ENCODE measurements at places on chromosomes 3 and 15.
A peak's percentile ranks its signal among the peaks of the same experiment; 100 is the strongest.

GRCh38 chr15:72105111-72105510, 12.8 kb downstream of the MYO9A start:
- DNase-seq = no peak

DNA sequence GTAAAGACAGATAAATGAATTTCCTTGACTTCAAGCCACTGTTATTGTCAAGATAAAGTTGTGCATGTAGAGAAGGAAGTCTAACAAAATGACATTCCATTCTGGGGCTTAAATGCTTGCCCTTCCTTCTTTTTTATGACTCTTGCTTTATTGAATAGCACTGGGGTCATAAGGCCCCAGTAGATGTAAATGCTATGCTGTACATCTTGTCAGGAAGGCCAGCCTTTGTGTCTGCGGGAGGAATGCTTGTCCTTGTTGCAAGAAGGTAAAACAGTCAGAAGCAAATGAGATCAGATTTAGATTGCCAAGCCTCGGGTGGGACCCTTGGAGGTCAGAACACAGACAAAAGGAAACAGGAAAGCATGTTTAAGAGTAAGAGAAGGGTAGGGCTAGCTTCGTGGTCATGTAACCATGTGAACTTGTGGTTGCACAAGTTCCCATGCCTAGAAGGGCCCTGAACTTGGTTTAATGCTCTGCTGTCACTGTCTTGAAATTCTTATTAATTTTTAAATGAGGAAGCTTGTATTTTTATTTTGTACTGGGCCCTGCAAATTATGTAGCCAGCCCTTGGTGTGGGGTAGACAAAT, 81.5 kb downstream of the PPM1L start:
- no peak for DNase-seq

DNA sequence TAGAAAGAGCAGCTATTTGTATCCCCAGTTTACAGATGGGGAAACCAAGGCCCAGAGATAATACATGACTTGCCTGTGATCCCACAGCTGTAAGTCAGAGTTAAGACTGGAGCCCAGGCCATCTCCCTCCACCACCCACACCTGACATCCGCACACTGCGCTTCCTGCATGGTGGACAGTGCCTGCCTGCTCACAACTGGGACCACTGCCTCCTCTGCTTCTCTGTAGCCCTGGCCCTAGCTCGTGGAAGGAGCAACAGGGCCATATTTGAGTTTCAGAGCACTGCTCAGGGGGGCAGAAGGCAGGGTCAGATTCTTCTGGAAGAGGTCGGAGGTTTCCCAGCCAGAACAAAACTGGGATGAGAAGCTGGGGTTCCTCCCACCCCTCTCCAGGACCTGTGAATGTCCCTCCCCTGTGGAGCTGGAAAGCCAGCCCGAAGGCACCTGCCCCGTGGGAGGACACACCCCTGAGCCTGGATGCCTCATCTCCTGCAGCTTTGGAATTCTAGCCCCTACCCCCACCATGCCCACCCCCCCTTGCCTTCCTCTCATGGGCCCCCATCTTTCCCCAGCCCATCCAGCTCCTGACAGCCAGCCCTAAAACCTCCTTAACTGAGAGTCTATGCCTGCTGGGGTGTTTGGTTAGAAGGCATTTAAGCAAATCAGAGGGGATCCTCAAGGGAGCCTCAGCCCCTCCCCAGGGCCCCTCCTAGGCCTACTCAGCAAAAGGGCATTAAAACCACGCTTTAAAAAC, 100.1 kb downstream of the TPRA1 start:
- no peak for DNase-seq

- DNase-seq = no peak
These were observed 71.5 kb upstream of the GALNT15 start for GRCh38 chr3:16102905-16103364.

DNA sequence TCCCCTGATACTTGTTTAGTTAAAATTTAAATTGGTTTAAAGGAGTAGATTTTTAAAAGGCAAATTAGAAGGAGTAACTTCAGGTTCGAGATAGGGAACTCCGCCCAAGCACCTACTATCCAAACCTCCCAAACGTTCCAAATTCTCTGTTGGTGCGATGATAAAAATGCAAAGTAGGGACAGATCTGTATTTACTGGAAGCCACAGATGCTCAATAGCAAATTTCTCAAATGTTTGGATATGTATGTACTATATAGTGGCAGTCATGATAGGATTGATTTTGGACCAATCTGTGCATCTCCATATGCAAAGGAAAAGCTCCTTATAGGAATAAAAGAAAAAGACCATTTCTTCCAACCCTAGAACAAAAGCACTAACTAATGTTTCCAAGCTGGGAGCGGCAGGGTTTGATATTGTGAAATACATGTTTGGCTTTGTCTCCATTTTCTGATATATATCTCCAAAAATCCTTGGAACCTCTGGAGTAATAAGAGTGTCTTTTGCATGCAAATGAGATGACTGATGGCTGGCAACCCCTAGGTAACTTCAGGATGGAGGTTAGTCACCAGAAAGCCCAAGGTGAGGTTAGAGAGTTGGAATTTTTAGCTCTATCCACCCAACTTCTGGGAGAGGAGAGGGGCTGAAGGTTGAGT, 15.6 kb downstream of the RTP2 start:
- DNase-seq = no peak

- DNase-seq = peak; percentile 54
These were observed 384.4 kb upstream of the C2CD4B start for GRCh38 chr15:62549345-62549970.

DNA sequence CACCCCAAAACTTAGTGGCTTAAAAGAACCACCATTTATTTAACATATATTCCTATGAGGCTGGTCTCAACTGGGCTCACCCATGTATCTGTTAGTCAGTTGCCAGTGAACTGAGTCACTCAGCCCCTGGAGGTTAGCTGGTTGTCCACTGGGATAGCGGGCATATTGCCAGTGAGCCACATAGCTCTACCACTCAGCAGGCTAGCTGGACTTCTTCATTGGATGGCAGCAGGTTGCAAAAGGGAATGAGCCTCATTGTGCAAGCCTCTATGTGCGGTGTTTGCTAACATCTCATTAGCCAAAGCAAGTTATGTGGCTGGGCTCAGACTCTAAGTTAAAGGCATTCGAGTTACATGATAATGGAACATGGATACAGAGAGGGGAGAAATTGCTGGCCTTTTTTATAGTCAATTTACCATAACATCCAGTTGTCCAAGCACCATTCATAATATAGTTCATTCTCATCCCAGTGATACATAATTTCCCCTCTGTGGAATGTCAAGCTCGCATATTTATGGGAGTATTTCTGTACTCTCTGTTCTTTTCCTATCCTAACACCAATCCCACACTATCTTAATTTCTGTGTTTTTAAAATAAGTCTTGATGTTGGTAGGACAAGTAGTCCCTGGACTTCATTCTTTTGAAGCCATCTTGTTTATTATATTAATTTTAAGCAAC, 8.7 kb downstream of the BTD start:
- no peak for DNase-seq

- no peak for DNase-seq
These were observed 198.8 kb upstream of the CTNNB1 start for GRCh38 chr3:41000471-41000870.

- DNase-seq = no peak
These were observed 18.3 kb downstream of the SLCO3A1 start for GRCh38 chr15:91871837-91872236.

DNA sequence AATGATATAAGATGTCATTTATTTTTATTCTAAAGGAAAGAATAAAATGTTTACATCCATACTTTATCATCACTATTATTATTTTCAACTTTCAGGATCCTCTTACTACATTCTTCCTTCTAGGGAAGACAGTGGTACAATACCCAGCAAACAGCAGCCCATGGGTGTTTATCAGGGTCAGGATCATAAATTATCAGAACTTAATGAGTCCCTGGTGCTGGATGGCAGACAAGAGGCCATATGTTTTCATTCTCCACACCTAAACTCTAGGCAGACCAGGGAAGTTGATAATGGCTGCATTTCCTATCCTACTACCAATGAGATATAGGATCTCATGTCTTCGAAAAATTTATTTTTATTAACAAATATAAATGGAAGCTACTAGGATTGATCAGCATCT, 127.7 kb downstream of the SAMMSON start:
- no peak for DNase-seq

DNA sequence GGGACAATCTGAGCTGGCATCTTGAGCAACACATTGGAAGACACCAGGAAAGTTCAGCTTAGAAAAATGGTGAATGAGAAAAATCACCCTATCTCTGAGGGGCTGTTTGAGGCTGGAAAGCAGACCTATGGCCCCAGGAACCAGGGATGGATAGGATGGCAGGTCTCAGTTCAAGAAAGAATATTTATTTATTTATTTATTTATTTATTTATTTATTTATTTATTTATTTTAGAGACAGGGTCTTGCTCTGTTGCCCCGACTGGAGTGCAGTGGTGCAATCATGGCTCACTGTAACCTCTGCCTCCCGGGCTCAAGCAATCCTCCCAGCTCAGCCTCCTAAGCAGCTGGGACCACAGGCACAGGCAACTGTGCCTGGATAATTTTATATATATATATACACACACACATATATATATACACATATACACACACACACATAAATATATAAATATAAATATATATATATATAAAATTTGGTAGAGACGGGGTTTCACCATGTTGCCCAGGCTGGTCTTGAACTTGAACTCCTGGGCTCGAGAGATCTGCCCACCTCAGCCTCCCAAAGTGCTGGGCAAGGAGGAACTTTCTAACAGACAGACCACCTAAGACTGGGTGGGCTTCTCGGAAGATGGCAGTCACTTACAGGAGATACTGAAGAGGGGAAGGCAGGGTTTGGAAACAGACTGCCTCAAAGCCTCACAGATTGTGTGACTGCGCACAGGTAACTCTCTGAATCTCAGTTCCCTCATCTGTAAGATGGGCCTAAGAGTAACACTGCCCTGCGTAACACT, 29.7 kb downstream of the CCDC13 start:
- DNase-seq = no peak

- no peak for DNase-seq
These were observed 7.5 kb upstream of the LCTL start for GRCh38 chr15:66573348-66573718.

- DNase-seq = no peak
These were observed 614.0 kb upstream of the AGTR1 start for GRCh38 chr3:148083526-148084182.

Data from WTC11 (cell line).